A172 (cell line): ENCODE measurements at places on chromosomes 5 and 9.

DNA sequence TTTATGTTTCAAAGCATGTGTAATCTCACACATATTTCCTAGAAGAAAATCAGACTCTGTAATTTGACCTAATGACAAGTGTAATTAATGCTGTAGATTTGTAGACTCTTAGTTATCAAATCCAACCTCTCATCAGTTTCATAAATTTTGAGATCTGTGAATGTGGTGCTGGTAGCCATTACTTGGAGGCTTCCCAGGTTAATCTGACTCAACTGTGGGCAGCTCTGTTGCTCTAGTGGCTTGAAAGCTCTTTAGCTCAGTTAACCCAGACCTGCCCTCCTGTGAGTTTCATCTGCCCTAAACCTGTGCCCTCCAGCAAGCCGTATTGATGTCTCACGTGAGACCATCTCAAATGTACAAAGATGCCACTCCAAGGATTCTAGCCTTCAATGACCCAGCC is 323.4 kb downstream of the FBXL7 start:
- no peak for DNase-seq

DNA sequence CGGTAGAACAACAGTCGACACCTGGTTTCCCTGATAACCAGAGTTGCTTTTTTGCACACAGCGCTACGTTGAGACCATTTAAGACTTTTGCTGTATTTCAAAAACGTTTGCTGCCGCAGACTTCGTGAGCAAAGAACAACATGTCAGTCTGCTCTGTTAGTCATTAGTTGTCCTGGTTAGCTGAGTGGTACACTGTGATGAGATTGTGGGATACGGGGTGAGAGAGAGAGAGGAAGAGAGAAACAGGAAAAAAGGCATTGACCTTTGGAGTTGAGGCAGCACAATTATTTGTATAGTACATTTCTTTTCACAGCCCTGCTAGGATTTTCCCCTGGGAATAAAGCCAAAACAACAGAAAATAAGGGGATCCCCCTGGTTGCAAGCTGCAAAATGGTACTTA is 306.1 kb upstream of the WWC1 start:
- no peak for DNase-seq

DNA sequence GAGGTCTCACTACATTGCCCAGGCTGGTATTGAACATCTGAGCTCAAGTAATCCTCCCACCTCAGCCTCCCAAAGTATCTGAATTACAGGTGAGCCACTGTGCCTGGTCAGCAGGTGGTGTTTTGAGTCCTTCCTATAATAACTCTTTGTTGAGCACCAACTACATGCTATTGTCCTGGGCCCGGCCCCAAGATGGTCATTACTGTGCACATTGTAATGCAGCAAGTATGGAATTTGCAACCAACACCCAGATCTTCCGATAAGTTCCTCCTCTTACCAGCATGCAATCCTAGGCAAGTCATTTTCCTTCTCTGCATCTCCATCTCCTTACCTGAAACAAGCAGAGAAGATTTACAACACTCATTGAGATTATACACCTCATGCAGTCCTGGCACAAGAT is 510.3 kb upstream of the KLF4 start:
- no peak for DNase-seq

DNA sequence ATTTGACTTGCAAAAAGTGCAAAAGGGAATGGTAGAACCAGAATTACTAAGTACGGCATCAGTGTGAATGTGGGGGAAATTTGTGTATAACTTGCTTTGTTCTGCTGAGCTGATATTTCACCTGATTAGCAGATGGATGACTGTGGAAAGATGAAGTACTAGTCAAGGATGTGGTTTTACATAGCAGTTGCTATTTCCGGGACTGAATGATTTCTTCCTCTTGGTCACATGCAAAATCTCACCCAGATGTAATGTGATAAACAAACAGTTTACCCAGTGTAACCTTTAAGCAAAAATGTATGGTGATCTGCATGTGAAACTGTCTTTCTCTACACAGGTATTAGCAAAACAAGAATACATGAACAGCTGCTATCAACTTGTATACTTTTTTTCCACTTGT is 46.1 kb downstream of the DCP2 start:
- peak; percentile 66 for DNase-seq

GRCh38 chr9:133558191-133559126 is 24.0 kb downstream of the ADAMTSL2 start:
- DNase-seq, result peak; percentile 90

GRCh38 chr5:122699201-122699600 is 75.7 kb upstream of the SNX2 start:
- DNase-seq, result no peak

GRCh38 chr5:151171529-151171928 is 13.9 kb upstream of the ANXA6 start:
- no peak for DNase-seq

DNA sequence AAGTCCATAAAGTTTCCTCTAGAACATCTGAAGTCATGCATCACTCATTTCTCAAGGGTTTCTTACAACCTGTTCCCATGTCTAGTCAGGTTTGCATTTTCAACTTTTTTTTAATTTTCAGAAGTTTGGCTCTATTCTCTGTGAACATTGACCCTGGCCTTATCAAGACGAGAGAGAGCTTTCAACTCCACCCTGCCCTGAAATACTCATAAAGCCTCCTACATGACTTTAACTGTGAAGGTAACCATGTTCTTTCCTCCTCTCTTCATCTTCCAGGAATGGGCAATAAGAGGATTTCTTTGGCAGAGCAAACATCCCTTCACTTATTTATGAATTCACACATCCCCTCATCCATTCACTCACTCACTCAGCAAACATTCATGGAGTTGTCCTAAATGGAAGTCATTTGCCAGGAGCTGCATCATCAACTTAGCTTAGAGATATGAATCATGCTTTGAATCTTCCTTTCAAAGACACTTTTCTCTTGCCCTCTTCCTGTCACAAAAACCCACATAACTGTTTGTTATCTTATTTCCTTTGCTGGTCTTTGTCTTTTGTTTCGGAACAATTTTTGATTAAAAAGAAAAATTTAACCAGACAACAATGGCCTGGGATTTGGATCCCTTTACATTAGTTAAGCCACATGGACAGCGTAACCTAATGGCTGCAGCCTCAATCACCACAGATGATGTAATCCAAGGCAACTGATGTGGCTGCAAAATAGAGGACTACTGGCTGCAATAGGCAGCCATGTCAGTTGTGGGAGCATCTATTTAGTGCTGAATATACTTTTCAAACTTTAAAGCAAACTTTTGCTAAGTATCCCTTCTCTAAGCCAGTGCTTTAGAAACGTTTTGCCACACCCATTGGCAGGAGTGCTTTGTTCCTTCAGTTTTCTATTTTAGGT is 43.0 kb upstream of the GNAQ start:
- peak; percentile 37 for DNase-seq

DNA sequence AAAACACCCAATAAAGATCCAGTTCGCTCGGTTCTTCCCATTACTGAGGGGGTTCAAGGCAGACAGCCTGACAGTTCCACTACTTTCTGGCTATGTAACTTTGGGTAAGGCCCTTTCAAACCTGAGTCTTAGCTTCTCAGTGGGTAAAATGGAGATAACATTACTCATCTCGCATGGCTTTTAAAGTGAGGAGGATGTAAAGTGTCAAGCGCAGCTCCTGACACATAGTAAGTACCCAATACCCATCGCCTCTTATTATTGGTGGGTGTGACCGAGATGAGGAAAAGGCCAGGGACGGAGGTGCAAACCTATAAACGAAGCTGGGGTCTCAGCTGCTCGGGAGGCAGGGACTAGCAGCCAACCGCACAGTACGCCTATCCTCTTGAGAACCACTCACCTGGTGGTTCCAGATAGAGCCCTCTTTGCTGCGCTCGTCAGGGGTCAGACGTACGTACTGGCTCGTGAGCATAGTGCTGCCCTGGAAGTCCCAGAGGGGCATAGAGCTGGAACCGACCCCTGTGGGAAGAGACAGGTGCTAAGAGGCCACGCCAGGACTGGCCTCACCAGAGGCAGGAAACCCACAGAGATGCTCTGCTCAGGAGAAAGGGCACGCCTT is 584 bp downstream of the LMAN2 start:
- DNase-seq, result no peak

DNA sequence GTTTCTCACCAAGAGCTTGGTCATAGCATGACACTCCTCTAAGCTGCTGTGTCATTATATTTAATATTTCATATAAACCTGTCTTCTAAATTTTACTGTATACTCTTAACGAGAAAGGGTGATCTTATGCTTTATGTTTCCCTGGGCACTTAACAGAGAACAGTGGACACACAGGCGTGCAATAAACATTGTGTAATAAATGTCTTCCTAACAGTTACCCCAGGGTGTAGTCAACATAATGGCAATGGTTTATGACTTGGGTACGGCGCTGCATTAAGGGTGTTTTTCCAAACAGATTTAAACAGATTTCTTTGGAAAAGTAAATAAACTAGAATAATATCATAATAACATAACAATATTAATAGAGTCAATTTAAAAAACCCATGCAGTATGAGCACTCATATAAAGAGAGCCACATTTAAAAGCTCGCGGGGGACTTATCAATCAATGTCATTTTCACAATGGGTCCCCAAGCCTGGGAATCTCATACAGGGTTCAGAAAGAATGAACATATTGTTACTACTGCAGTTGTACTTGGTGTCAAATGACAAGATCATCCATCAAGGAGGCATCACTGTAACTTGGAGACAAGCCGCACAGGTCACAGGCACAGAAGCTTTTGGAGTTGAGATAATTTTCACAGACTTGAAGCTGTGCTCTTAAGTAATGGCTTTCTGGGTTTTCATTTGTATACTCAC is 376.4 kb downstream of the CTNND2 start:
- no peak for DNase-seq

DNA sequence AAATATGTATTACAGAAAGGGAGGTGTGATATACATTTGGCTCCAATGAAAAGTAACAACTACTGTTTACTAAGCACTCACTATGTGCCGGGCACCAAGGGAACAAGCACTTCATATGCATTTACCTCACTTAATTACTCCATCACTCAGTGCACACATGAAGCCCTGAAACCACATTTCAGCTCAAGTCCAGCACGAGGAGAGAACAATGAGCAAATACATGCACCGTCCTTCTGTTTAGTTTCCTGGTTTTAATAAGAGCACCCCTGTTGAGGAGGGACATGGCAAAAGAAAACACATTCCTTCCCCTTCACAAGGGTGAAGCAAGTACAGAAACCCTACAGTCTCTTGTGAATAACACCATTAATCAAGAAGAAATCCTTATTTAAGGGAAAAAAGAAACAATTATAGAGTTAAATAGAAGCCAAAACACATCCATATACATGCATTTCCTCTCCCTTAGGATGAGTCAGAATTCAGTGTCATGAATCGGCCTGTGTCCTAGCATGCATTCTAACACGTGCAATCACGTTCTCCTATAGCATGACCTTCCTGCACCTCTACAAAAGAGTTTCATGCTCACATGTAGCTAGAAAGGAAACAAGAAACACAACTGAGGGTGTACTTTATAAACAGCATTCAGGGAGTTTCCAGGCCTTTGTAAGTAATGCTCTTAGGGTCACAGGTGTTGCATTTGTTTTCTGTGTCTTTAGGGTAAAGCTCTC is 411.6 kb downstream of the BNC2 start:
- DNase-seq, result no peak

GRCh38 chr5:5348135-5348534 is 74.3 kb upstream of the ICE1 start:
- DNase-seq, result no peak

DNA sequence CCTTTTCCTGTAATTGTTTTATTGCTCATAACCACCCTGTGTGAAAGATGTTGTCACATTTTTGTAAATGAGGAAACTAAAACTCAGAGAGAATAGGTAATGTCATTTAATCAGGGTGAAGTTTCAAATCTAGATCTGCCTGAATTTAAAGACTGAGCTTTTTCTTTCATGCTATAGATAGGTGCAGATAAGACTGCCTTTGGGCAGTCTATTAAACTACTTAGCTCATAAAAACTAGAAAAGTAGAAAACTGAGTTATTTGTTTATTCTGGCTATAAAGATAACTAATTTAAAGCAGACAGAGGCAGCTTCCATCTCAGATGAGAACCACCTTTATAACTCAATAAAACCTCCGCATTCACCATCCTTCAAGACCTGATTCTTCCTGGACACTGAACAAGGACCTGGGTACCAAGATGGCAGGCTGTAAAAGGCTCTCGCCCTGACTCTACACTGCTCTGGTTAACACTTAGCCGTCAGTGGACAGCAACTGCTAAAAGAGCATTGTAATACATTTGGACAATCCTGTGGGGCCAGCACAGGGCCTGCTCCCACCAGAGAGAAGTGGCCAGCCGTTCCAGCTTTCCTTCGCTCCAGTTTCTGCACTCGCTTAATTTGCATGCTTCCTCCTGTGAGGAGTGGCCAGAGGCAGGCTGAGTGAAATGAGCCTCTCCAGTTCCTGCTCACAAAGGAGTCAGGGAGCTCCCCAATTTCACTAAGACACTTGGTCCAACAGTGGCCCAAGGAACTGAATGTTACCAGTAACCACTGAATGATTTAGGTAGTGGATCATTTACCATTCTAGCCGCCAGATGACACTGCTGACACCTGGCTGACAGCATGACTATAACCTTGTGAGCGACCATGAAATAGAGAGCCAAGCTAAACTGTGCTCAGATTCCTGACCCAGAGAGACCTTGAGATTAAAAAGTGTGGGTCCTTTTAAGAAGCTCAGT is 566.4 kb downstream of the EFNA5 start:
- no peak for DNase-seq

- peak; percentile 66 for DNase-seq
Observed at GRCh38 chr5:160508780-160509361, 87.2 kb downstream of the PTTG1 start.

- DNase-seq, result no peak
Observed at GRCh38 chr5:142057697-142058056, 44.9 kb upstream of the GNPDA1 start.

DNA sequence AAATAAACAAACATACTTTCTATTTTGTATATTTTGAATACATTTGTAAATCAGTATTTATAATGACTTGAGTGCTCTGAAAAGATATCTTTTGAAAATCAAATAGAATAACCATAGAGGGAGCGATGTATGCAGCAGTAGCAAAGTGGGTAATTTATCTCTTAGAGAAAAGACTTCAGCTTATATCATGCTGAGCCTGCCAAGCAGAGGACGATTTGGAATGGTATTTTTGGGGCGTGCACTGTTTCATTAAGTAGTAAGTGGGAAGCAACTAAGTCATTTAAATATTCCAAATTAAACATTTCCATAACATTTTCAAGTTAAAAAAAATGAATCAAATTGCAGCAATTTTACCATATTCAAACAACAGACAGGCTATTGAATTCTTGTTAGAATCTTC is 147.6 kb downstream of the CDH10 start:
- DNase-seq, result no peak

- no peak for DNase-seq
Observed at GRCh38 chr9:117882171-117882570, 178.0 kb downstream of the TLR4 start.

GRCh38 chr5:42875785-42876374 is 64.2 kb upstream of the SELENOP start:
- no peak for DNase-seq
